NCI-H2081 treated with DMSO at 0.1 percent for 48 hours (cell line): ENCODE measurements at places on chromosomes 16 and 17.

GRCh38 chr16:50440991-50441390, 72.2 kb upstream of the BRD7 start:
- DNase-seq = no peak

GRCh38 chr17:77281122-77281903, 140.5 kb downstream of the SEC14L1 start:
- peak; percentile 21 for DNase-seq

DNA sequence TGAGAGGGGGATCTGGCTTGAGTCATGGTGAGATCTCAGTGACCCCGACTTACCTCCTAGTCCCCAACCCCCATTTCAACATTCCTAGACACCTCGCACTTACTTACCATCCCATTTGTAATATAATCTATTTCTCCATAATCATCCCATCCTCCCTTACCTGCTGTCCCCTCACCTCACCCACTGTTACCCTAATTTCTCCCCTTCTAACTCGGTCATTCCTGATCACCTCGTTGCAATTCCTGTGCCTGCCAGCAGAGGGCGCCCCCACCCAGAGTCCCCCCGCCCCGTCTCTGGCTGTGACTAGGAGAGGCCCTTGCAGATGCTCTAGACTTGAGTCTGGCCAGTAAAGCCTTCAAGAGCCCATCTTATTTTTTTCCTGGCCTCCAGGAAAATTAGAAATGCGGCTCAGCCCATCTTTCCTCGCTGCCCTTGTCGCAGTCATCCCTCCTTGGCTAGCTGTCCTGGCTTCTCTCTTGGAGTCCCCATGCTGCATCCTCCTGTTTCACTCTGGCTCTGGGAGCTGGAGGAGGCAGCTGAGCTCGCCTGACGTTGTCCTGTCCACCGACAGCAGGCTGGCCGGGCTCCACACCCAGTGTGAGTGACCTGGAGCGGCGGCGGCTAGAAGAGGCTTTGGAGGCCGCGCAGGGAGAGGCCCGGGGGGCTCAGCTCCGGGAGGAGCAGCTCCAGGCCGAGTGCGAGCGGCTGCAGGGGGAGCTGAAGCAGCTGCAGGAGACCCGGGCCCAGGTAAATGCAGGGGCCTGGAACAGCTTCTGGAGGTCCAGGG, 5.0 kb downstream of the TBKBP1 start:
- no peak for DNase-seq

DNA sequence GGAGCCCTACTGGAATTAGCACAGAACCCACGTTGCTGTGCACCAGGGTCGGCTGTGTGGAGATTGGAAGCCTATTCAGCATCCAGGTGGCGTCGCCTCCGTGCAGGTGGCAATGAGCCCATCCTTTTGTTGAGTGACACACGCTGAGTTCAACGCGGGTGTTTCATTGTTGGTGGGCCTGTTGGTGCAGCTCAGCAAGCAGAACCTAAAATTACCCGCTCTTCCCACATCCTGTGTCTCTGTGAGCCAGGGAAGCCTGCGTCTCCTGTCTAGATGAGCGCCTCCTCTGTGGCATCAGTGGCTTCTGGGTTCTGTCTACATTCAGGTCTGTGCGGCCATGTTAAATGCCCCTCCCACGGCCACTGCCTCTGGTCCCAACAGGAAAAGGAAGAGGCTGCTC, 14.5 kb downstream of the CD2BP2 start:
- DNase-seq = no peak

- peak; percentile 19 for DNase-seq
These were observed 39.7 kb downstream of the NACA2 start for GRCh38 chr17:61551255-61551742.

- DNase-seq = no peak
These were observed 1.3 kb downstream of the GJD3 start for GRCh38 chr17:40363111-40363827.

DNA sequence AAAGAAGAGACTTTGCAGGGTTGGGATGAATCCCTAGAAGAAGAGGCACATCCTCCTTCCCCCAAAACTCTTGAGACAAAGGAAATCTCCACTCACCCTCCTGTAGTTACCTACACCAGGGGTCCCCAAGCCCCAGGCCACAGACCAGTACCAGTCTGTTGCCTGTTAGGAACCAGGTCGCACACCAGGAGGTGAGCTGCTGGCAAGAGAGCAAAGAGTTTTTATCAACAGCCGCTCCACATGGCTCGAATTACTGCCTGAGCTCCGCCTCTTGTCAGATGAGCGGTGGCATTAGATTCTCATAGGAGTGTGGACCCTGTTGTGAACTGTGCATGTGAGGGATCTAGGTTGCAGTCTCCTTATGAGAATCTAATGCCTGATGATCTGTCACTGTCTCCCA, 98.9 kb downstream of the CCT6B start:
- DNase-seq = no peak

DNA sequence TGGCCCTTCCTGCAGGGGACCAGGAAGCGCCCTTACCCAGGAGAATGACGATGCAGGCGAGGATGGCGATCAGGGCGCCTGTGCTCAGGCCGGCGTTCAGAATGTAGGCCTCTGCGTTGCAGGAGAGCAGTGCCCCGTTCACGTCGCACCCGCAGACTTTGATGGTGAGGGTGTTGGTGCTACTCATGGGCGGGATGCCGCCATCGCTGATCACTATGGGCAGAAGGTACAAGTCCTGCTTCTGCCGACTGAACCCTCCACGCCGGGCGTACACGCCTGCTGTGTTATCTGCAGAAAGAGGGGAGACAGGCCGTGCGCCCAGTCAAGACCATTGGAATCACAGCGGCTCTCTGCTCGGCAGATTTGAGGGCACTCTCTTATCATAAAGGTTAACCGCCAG, 171.1 kb downstream of the CDH11 start:
- DNase-seq = no peak

GRCh38 chr17:66928949-66929348, 35.6 kb upstream of the CACNG4 start:
- DNase-seq = no peak

DNA sequence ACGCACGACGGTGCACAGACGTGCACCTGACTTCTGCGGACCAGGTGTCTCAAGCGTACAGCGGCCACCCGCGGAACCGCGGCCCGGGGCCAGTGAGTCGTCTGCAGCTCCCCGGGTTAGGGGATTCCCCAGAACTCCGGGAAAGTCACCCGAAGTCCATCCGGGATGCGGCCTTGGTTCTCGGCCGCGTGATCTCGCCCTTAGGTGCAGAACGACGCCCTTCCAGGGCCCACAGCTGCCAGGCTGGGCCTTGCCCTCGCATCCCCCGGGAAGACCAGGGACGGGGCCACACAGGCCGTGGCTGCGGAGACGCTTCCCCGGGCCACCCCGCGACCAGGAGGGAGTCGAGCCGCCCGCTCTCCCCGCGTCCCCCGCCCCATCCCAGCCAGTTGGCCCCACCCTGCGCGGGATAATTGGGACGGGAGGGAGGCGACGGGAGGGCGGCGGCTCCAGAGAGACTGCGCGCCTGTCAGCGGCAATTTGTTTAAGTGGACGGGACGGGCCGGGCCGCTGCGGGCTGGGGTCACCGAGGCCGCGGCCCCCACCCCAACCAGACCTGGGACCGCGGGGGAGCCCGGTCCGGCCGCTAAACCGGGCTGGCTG, 3.6 kb upstream of the TBX2 start:
- DNase-seq = no peak

DNA sequence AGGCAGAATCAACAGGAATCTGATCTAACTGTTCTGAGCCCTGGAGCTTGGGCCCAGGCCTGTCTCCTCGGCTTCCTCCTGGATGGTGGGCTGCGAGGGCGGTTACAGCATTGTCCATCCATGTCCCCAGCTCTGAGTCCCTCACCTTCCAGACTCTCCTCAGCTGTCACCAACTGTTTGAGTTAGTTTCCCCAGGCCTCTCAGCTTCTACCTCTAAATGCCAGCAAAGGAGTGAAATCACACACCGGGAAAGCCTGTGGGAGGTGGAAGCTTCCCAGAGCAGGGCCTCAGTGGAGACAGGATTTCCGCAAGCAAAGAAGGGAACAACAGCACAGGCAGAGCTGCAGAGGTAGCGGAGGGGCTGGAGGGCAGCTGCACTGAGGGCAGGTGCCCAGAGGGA, 9.4 kb upstream of the PRPSAP2 start:
- DNase-seq = no peak

DNA sequence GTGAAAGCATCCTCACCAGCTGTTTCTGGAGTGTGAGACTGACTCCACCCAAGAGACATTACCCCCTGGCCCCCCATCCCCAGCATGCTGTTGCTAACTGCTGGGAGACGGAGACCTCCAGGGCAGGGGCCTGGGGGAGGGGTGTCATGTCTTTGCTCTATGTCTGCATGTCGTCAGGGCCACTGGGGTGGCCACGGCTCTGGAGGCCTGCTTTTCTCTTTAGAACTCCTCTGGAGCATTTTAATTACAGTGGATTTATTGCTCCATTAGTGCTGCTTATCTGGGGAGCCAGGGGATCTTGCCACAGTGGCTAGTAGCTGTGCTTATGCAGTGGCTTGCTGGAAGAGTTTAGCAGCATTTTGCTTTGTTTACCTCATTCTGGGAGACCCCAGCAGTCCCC, 32.3 kb downstream of the CLEC16A start:
- no peak for DNase-seq

GRCh38 chr16:21218153-21218552, 6.8 kb upstream of the ZP2 start:
- no peak for DNase-seq

- DNase-seq = no peak
These were observed 325.9 kb downstream of the ZFHX3 start for GRCh38 chr16:72721981-72722380.

- no peak for DNase-seq
These were observed 5.7 kb upstream of the SCPEP1 start for GRCh38 chr17:56972111-56972730.

- no peak for DNase-seq
These were observed 24.2 kb upstream of the MRPS23 start for GRCh38 chr17:57874058-57874419.

DNA sequence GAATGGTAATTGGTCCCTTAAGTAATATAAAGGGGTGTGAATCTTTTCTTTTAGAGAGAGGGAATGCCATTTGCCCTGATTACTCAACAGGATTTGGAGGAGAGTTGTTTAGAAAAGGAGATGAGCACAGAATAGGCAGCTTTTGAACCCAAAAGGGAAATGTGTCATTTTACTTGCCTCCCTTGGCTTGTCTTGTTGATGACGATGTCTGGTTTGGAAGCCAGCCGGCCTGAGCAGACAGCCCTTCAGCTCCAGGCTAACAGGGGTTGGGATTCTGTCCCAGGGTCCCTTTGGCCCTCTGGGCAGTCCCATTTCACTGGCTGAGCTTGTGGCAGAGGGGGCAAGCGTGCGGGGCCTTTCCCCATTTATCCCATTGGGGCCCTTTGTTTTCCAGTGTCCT, 22.3 kb upstream of the PRKAR1A start:
- DNase-seq = no peak

DNA sequence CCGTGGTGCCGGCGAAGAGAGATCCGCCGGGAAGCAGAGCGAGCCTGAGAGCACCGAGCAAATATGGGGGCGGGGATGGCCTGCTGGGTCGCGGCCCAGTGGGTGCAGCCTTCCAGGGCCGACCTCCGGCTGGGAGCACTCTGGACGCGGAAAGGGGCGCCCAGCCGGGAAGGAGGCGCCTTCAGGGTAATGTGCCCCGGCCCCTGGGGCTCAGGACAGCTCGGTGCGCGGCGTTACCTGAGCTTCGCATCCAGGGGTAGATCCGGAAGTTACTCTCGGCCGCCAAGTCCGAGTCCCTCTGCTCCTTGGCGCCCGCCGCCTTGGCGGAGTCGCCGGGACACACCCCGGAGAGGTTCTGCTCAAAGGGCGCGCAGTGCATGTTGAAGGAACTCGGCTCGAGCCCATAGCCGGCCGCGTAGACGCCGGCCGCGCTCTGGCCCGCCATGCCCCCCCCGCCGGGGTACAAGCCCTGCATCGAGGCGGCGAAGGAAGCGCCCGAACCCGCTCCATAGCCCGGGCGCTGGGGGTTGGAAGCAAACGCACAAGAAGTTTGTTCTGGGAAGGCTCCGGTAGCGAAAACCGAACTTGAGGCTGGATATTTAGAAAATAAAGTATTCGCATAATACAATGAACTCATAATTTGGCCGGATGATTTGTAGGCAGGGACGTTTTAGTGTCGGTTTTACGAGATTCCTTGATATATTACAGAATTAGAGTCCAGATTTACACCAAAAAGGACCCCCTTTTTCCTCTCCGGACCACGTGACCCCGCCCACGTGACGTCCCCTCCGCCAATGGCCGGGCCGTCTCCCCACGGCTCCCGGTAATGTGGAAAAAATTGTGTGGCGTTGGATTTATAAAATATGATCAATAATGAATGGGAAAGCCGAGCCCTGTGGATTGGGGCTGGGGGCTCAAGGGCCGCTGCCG, at the start of gene HOXB7:
TSS of gene HOXB7 (minus strand) at position 736 of the 930 bp plus-strand sequence. CDS start at position 637, 99 bp downstream.
- DNase-seq = peak; percentile 32

- no peak for DNase-seq
These were observed 94.6 kb downstream of the UTP18 start for GRCh38 chr17:51354936-51355335.

- no peak for DNase-seq
These were observed 156.4 kb downstream of the CMIP start for GRCh38 chr16:81601008-81601428.

DNA sequence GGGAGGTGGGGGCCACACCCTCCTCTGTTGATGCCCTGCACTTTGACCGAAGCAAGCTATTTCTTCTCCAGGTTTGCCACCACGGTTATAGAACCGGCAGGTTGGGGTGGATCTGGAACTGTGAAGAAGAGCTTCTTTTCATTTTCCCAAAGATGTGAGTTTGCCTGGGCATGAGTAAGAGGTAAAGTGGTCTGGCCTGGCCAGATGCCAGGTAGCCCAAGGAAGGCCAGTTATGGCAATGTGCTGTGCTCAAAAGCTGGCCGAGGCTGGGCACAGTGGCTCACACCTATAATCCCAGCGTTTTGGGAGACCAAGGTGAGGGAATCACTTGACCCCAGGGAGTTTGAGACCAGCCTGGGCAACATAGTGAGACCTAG, 18.7 kb downstream of the ATP6V0D1 start:
- no peak for DNase-seq

DNA sequence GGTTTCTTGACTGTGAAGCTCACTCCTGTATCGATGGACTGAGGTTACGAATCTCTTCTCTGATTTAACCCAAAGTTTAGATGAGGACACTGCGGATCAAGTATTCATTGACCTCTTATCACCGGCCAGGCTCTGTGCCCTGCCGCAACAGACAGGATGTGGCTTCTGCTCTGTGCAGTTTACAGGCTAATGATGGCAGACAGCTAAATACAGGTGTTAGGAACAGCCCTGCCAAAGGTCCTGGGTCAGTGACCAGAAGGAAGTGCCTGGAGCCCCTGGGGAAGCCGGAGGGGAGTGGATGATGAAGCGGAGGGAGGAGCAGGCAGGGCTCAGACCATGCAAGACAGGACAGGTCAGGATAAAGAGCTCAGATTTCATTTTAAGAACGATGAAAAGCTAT, 44.4 kb downstream of the HAPSTR1 start:
- no peak for DNase-seq
